ENCODE measurements at places on chromosomes 13 and 19.

DNA sequence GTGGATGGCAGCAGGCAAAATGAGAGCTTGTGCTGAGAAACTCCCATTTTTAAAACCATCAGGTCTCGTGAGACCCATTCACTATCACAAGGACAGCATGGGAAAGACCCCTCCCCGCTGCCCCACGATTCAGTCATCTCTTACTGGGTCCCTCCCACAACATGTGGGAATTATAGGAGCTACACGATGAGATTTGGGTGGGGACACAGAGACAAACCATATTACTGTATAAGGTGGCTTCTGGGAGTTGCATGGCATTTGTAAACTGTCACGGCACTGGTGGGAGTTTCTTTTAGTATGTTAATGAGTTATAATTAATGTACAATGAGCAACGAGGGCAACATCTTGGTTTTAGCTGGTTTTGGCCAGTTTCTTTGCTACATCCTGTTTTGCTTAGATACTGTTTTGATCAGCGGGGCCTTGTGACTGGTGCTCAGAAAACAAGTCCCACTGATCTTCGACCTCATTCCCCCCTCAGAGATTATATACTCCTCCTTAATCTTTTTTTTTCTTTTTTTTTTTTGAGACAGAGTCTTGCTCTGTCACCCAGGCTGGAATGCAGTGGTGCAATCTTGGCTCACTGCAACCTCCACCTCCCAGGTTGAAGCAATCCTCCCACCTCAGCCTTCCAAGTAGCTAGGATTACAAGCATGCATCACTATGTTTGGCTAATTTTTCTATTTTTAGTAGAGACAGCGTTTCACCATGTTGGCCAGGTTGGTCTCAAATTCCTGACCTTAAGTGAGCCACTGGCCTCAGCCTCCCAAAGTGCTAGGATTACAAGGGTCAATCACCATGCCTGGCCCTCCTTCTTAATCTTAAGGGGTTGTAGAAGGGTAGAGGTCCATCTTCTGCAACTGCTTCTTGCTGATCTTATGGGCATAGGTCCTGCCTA is 21.3 kb upstream of the ZNF599 start:
- no peak for DNase-seq

DNA sequence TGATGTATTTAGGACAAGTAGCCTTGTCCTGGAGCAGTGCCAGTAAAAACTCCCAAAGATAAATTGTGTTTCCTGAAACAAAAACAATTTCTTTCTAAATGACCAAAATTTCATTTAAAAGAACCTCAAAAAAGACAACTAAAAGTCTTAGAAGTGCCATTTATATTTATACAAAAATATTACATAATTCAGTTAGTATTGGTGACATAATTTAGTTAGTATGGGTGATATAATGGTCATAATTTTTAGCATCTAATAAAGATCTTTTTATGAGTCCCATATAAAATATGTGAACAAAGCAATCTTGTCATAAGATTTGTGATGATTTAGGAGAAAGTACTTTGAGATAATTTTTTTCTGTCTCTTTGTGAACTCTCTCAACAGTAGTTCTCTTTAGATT is 76.0 kb downstream of the ELF1 start:
- no peak for DNase-seq

DNA sequence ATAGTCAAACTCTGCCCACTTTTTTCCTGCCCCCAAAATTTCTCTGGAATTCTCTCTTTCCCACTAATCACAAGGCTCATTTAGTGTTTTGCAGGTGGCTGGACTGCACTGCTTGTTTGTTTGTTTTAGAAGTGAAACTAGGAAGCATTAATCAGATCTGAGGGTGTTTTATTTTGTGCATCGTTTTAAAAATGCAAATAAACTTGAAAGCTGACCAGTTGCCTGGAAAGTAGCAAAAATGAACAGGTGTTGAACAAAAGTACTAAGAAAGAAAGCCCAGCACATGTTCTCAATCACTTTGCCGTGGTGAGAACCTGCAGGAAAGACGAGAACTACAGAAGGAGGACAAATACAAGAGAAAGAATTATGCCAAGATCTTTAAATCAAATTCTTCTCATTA is 365.5 kb downstream of the PCDH9 start:
- no peak for DNase-seq

DNA sequence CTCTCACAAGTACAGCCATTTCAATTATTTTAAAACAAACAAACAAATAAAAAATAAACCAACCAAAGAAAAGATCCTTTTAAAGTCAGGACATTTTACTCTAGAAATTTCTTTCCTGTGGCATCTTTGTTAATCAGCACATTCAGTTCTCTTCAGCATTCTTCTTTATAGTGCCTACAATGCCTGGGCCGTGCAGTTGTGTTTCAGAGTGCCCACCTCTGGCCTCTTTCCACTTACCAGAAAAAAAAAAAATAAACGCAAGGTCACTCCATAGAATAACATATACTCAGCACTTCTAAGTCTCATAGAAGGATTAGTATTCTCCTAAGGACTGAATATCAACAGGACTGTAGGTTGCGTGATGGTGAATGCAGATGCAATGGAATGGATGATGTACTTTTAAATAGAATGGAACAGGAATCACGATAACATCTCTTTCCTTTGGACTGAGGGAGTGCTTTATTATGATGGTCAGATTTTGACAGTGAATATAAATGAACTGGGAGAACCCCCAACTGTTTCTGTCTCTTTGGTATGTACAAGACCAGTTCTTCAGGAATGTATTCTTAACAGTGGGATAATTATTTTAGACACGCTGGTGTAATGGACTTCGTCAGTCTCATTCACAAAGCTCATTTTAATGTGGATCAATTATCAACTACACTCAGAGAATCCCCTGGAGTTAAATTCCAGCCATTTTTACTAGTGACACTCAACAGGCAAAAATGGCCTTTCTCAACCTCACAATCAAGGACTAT is 125.0 kb upstream of the NBEA start:
- no peak for DNase-seq

DNA sequence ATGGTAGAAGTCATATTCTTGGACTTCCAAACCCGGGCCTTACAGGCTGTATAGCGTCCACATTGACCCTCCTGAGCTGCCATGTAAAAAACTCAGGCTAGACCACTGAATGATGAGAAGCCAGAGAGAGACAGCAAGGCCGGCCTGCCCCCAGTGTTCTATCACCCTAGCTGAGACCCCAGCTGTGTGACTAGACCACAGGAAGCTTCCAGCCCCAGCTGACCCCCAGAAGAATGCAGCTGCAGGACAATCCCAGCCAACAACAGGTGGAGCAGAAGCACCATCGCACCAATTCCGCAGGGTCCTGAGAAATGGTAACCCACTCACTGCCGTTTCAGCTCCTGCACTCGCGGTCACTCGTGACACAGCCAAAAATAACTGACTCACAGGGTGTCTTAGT is 2.9 kb upstream of the ATP11A start:
- DNase-seq, result no peak

DNA sequence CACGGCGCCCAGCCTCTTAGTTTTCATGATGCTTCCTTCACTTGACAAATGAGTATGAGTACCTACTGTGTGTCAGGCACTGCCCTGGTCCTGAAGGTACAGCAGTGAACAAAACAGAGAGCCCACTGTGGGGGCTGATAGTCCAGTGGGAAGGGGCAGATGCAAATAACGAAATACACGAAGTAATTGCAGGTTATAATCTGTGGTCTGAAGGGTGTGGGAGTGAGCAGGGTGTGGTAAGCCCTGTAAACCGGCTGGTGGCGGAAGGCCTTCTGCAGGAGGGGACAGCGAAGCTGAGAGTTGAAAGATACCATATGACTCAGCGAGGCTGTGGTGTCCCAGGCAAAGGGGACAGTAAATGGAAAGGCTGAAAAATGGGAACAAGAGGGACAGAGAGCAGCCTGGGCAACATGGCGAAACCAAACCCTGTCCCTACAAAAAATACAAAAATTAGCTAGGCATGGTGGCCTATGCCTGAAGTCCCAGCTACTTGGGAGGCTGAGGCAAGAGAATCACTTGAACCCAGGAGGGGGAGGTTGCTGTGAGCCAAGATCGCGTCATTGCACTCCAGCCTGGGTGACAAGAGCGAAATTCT is 60.5 kb downstream of the MAP4K1 start:
- DNase-seq, result no peak

- no peak for DNase-seq
These were observed 42.2 kb upstream of the KCTD4 start for GRCh38 chr13:45243077-45243476.

DNA sequence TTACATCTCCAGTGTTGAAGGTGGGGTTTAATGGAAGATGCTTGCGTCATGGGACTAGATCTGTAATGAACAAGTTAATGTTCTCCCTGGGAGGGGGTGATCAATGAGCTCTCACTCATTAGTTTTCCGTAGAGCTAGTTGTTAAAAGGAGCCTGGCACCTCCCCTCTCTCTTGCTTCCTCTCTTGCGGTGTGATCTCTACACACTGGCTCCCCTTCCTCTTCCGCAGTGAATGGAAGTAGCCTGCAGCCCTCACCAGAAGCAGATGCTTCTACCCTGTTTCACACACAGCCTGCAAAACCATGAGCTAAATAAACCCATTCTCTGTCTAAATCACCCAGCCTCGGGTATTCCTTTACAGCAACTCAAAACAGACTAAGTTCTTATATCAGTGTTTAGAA is 318.8 kb downstream of the SLITRK1 start:
- no peak for DNase-seq

- DNase-seq, result no peak
These were observed 72.5 kb downstream of the ZNF708 start for GRCh38 chr19:21256722-21257121.

GRCh38 chr13:19645000-19645399 is 11.5 kb downstream of the MPHOSPH8 start:
- DNase-seq, result no peak

- DNase-seq, result no peak
These were observed 24.2 kb upstream of the NANOS2 start for GRCh38 chr19:45938733-45939319.

DNA sequence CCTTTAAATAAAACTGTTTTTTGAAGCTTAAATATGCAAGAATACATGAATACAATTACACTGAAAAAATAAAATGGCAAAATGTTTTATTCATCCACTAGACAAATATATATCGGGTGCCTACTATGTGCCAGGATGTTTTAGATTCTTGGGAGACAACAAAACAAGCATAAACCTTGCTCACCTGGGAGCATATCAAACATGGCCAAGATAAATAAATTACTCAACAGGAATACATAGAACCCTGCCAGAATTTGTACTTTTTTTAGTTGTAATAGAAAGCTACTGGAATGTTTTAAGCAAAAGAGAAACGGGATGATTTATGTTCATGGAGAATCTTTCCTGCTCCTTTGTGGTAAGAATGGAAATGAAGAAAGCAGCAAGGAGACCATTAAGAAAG is 2358.5 kb upstream of the PCDH20 start:
- DNase-seq, result no peak

DNA sequence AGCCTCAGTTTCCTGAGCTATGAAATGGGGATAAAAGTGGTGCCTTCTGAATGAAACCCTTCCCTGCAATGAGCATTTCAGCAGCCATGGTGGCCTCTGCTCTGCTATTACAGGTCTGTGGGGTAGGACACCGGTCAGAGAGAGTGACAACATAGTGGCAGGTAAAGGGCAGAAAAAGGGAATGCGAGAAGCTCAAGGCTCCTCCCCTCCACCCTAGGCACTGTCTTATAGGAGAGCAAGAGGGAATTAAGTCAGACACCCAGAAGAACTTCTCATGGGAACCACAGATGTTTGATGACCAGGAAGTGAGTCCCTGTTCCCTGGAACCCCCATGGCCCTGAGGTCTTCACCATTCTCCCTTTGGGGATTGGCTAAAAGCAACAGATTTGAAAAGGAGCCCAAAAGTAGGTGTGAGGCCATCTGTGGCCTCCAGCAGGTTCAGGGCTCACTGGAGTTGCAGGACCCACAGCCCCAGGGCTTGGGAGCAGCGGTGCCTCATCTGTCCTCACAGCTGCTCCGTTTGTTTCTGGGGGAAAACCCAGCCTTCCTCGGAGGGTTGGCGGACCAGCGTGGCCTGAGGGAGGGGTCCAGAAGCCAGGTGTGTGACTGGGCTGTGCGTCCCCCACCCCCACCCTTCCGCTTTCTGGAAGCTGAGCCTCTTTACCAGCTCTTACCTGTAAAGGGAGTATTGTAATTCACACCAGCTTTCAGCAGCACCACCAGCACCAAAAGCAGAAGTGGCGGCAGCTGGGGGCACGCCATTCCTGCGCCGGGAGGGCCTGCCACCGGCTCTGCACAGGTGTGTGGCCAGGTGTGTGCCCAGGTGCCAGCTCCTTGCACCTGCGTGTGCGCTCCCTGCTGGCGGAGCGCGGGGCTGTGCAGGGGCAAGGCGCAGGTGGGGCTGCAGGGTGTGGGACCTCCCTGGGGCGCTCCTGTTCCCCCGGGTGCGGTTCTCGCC is 19.4 kb downstream of the IQCN start:
- DNase-seq, result no peak

DNA sequence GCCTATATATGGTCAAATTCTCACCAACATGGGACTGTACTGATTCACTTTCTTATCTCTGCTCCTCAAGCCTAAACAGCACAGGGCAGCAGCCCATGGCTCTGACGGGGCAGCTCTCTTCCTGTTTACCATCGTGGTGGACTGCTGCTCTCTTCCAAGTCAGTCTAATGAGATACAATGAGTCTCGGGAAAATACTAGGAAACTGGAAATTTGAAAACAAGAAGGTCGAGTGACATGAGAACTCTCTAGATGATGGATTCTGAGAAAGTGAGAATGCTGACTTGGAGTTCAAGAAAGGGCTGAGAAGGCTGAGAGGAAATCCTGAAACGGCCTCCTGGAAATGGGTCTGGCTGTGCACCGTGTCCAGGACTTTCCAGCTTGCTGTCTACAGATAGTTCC is 122.8 kb upstream of the ARGLU1 start:
- no peak for DNase-seq

DNA sequence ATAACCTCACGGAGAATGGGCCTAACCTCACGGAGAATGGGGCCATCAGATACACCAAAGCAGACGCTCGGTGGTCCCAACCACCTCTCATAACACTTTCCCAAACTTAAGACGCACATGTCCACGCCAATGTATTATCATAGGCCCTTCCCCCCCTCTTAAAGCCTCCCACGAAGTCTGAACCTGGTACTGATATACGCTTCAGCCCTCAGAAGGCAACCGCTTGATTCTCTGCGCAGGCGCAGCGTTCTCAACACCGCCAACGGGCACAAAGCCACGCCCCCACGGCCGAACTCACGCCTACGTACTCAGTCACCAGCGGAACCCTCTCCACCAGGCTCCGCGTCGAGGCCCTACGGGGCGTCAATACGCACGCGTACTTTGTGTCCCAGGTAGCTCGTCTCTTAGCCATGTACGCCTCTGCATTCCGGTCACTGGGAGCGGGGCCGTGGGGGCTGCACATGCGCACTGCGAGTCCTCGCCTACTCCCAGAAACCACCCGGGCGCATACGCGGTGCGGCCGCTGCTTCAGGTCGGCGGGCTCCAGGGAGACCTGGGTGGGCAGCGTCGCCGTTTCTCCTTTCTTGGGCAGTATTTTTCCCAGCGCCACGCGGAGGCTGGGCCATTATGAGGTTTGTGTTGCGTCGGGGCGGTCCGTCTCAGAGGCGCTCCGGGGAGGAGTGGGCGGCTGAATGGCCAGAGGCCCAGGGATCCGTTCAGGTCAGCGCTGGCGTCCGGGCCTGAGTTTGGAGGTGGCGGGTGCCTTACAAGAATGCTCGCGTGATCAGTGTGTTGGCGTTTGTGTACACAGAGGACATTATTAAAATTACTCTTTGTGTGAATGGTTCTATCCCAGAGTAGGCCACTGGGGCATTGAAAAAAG is 25.3 kb downstream of the ZNF582 start:
- DNase-seq, result peak; percentile 72

Measured in stimulated activated CD4-positive, alpha-beta T cell treated with anti-CD3 and anti-CD28 coated beads, TNF-alpha, amount 100 ng/mL, for 48 hours (primary cell).